ENCODE measurements at places on chromosomes 12 and 14.

DNA sequence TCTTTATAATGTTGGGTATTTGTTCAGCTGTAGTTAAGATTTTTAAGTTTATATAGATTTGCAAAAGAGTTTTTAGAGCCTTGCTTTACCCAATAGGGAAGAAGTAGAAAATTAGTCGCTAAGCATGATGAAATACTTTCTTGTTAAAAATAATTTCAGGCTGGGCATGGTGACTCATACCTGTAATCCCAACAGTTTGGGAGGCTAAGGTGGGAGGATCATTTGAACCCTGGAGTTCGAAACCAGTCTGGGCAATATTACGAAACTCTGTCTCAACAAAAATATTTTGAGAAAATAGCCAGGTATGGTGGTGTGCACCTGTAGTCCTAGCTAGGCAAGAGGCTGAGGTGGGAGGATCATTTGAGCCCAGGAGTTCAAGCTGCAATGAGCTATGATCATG lies 18.7 kb upstream of the SCFD1 start:
- peak; percentile 53 for DNase-seq

DNA sequence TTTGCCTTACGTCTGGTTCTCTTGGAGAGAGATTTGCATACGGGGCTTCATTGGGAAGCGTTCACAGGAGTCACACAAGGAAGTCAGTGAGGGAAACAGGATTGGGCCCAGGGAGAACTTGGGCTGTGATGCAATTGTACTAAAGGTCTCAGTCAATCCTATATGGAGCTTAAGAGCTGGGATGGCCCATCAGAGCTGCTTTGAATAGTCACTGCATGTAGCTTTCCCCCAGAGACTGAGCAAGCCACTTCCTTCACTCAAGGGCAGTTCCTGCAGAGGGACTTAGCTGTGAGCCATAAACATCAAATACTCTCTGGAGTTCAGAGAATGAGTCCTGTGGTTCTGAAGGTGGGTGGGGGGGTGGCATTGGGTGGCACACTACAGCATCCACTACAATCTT lies 605.4 kb downstream of the MED13L start:
- DNase-seq = no peak

- no peak for DNase-seq
Measured at GRCh38 chr14:58947814-58948445, 240.5 kb upstream of the DAAM1 start.

GRCh38 chr12:124388679-124389137 lies 93.8 kb downstream of the RFLNA start:
- peak; percentile 50 for DNase-seq

- DNase-seq = no peak
Measured at GRCh38 chr12:124730455-124730932, 133.2 kb downstream of the SCARB1 start.

GRCh38 chr14:86847140-86847539 lies 1145.8 kb downstream of the GALC start:
- no peak for DNase-seq

- DNase-seq = no peak
Measured at GRCh38 chr14:71121711-71122110, 214.5 kb downstream of the PCNX1 start.

- DNase-seq = peak; percentile 39
Measured at GRCh38 chr12:26767865-26768264, 65.1 kb downstream of the ITPR2 start.

DNA sequence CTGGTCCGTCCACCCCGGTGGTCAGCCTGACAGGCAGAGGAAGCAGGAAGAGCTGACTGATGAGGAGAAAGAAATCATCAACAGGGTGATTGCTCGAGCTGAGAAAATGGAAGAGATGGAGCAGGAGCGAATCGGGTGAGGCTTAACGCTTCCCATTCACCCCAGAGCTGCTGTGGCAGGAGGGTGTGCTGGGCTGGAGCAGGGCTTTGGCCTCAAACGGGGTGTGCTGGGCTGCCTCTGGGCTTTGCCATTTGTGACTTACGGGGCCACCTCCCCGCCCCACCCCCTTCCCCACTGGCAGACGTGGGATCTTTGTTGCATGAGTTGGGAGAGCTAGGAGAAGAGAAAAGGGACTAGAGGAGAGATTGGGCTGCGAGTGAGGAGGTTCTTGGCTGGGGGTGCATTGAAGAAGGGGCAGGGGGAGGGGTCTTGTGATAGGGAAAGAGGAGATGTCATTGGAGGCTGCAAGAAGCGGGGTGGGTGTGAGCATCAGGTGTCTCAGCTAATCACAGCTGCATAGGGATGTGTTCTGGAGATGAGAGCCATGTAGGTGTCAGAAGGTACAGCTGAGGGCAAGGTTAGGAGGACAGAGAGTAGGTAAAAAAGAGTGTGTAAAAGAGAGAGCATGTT lies 56.3 kb downstream of the RPH3A start:
- DNase-seq = no peak

- no peak for DNase-seq
Measured at GRCh38 chr12:21831791-21832344, 57.4 kb upstream of the KCNJ8 start.

Data from MV-4-11 (cell line).